GM23248 (cell line): ENCODE measurements at places on chromosomes 12 and 14. TPM values are rescaled to one million over a fixed set of nuclear protein-coding genes. Genes with fewer than 3 reads are reported as not detected.

LPCAT3 gene
- 7.7 and 11.8 TPM in 2 replicates for total RNA-seq

TMEM63C gene
- total RNA-seq: not detected in 2 replicates

SYT10 gene
- not detected in 2 replicates for total RNA-seq

SERPINA3 gene
- total RNA-seq: 0.89 and 1.1 TPM in 2 replicates

PRH1 gene
- 4.8 and 7.3 TPM in 2 replicates for total RNA-seq

NFYB gene
- 31.5 and 42.2 TPM in 2 replicates for total RNA-seq

RFLNA gene
- 4.6 and 4.9 TPM in 2 replicates for total RNA-seq

P2RX2 gene
- total RNA-seq: not detected in 2 replicates

SDS gene
- not detected in 2 replicates for total RNA-seq

- no peaks in the 10 kb centered on the region for H3K36me3 ChIP-seq
- peaks cover 32% of the 10 kb centered on the region for H3K4me1 ChIP-seq
- no peak overlapping the region for H3K27ac ChIP-seq
- no peak for DNase-seq
Observed at GRCh38 chr14:104975481-104976197, 2.5 kb downstream of the AHNAK2 start.

- DNase-seq: peak; percentile 43
- no peaks in the 10 kb centered on the region for H3K27me3 ChIP-seq
- peak overlapping the region; percentile 23; the same call in 1 of the 2 replicates for H3K4me3 ChIP-seq
- H3K36me3 ChIP-seq: no peaks in the 10 kb centered on the region
Observed at GRCh38 chr12:93823616-93824391, 146.6 kb downstream of the CRADD start.

DNA sequence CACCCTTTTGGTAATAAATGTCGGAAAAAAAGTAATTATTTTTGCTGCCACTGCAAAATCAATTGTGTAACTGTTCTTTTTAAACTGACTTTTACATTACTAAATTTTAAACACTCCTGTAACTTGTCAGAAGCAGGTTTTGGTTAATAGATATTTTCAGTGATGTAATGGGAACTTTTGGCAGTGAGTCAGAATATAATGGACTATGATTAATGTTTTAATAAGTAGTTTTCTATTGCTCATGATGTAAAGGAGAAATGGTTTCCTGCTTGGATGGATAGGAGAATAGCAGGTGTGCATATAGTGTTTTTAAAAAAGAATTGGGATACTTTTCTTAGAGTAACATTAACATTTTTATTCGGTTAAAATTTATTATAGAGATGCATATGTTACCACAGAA, 58.8 kb downstream of the TRMT5 start:
- H3K4me1 ChIP-seq: no peaks in the 10 kb centered on the region
- no peak overlapping the region for H3K27ac ChIP-seq
- no peak overlapping the region for H3K4me3 ChIP-seq
- DNase-seq: peak; percentile 31
- H3K27me3 ChIP-seq: no peaks in the 10 kb centered on the region

GRCh38 chr12:4900327-4900726, 9.4 kb upstream of the KCNA1 start:
- 0 out of 2 replicates have a peak, but pooled peaks cover 3% of the 10 kb centered on the region for H3K4me1 ChIP-seq
- no peaks in the 10 kb centered on the region for H3K27me3 ChIP-seq
- no peak overlapping the region for H3K4me3 ChIP-seq
- peak; percentile 92 for DNase-seq

DNA sequence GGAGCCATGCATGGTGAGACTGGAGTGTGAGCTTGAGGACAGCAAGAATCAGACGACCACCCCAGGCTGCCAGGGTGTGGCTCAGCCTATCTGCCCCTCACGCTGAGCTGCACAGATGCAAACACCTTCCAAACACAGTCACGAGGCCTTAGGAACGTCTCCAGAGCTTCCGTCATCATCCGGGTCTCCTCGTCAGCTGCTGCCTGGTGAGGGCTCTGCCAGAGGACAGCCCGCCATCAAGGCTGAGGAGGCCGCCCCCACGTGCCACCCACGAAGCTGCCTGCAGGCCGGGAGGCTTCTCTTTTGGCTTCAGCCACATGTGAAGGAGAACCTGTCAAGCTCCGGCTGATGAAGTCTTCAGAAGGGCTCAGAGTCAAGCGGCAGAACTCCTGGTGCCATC, 13.4 kb downstream of the DDX51 start:
- H3K4me1 ChIP-seq: no peaks in the 10 kb centered on the region
- H3K27me3 ChIP-seq: no peaks in the 10 kb centered on the region
- H3K27ac ChIP-seq: no peak overlapping the region
- peaks cover 37% of the 10 kb centered on the region for H3K36me3 ChIP-seq
- no peak for DNase-seq

GRCh38 chr12:4353785-4354208, 25.7 kb downstream of the FGF23 start:
- no peaks in the 10 kb centered on the region for H3K27me3 ChIP-seq
- peaks cover 28% of the 10 kb centered on the region for H3K36me3 ChIP-seq
- DNase-seq: peak; percentile 14
- no peak overlapping the region for H3K27ac ChIP-seq
- H3K4me3 ChIP-seq: no peak overlapping the region

- H3K4me3 ChIP-seq: no peak overlapping the region
- H3K27me3 ChIP-seq: no peaks in the 10 kb centered on the region
- H3K27ac ChIP-seq: no peak overlapping the region
- H3K36me3 ChIP-seq: no peaks in the 10 kb centered on the region
- H3K4me1 ChIP-seq: peaks cover 37% of the 10 kb centered on the region
Observed at GRCh38 chr14:31934767-31935266, 142.3 kb upstream of the ARHGAP5 start.
